Amygdala (tissue), 56 donors: ENCODE measurements at places on chromosomes 12 and 14.

DNA sequence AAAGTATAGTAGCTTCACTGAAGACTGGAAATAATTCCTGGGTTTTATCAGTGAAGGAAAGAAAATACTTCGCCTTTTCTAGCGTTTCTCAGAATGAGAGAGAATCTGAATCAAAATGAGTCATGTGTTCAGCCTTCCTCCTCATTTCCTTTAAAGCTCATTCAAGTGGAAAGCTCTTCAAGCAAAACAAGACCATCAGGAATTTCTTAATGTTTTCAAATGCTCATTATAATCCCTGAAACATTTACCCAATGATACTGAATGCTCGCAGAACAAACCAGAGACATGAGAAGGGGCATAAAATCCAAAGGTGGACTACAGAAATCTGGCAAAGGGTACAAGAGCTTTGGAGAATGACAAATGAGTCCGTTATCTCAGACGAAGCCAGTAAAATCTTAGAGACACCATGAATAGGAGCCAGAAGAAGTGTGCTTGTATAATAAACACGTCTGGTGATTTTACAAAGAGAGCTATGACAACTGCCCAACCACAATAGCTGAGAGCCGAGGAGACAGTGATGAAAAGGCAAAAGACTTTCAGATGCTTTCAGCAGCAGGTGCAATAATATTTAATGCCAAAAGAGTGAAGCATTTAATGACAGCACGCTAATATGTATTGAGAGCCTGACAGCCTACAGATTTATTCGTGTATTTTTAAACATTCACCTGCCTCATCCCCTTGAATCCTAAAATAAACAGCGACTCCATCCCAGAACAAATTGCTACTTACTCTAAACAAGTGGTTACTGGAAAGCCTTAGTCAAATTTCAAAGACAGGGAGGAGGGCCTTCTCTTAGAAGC lies 19.0 kb downstream of the SPRING1 start:
- no peak for DNase-seq

GRCh38 chr12:41439801-41440200 lies 251.7 kb downstream of the PDZRN4 start:
- DNase-seq, result no peak

DNA sequence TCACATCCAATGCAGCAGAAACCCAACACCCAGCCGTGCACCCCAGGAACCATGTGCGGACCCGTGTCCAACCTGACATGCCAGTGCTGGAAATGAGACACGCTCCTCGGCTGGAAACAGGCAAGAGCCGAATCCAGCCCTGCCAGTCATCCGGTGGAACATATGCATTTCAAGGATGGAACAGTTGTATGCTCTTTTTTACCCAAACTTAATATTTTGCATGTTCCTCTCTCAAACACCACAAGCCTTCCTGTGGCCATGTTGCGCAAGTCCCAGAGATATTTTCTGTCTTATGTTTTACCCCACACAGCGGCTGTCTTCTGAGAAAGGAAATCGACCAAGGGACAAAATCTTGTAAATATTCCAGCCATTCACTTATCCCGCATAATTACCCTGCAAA lies 196.9 kb downstream of the BCL11B start:
- DNase-seq, result no peak

DNA sequence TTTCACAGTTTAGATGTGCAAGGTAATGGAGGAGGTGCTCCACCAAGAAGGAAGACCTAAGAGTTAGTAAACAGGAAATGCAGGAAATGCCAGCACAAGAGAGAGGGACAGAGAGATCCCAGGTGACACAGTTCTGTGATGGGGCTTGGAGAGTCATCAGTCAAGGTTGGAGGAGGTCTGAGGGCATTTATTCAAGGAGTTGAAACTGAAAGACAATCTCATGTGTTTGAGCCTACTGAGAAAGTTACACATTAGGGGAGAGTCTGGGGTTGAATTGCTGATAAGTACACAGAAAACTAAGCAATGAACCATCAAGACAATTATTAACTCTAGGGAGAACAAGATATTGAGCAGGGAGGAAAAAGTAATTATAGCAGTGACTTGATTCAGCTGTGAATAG lies 138.5 kb downstream of the ANO6 start:
- no peak for DNase-seq

- no peak for DNase-seq
These were observed 114.8 kb upstream of the FUT8 start for GRCh38 chr14:65297744-65298143.

- no peak for DNase-seq
These were observed 181.4 kb upstream of the BMP4 start for GRCh38 chr14:54138024-54138353.

DNA sequence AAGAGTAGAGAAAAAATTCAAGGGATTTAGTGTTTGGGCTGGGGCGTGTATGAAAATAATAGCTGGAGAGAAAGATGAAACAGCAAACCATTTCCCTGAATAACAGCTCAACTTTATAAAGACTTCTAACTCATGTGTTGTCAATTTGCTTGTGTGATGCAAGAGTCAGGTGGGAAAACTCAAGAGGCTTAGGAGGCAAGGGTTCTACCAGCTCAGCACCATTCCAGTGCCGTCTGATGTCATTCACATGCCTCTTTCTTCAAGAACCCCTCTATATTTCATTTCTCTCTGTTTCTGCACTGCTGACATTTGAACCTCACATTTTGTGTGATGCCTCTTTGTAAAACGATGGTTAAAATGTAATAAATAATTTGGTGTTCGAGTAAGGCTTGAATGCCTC lies 192.2 kb downstream of the PRKD1 start:
- no peak for DNase-seq

DNA sequence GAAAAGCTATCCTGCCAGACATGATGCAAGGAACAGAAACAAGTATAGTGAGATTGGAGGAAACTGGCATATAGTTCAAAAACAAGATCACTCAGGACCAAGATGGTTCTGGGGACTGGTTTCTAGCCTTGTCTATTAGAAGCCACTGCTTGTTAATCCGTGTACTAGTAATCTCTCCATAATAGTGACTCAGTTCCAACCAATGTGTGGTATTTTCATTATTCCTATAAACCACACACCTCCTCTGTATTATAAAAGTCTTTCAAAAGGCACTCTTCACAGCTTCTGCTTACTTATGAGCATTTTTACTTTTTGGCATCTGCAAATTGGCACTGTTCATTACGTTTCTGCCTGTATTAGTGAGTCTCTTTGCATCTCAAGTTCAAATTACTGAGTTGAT lies 140.3 kb downstream of the SLC6A15 start:
- no peak for DNase-seq

DNA sequence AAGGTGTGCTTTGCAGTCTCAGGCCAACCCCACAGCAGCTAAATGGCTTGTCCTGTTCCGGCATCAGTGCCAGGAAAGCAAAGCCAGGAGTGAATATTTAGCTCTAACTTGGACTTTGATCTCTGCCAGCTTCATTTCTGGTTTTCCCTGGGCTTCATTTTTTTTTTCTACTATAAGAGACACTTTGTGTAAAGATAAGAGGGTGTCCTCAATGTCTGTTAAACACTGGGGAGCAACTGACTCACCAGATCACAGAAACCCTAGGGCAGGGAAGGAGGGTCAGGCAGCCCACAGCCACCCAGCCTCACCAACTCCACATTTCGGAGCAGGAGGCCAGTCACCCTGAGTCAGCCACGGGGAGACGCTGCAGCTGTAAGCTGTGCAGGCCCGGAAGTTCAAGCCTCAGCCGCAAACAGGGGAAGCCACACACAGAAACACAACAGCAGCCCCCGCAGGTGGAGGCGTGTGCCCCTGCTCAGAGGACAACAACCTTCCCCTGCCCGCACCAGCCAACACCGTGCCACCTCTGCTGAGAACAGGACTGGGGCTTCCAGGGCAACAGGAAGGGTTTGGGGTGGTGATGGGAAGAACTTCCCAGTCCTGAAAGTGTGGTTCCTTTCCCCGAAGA lies 6.3 kb downstream of the TNFRSF1A start:
- DNase-seq, result no peak

DNA sequence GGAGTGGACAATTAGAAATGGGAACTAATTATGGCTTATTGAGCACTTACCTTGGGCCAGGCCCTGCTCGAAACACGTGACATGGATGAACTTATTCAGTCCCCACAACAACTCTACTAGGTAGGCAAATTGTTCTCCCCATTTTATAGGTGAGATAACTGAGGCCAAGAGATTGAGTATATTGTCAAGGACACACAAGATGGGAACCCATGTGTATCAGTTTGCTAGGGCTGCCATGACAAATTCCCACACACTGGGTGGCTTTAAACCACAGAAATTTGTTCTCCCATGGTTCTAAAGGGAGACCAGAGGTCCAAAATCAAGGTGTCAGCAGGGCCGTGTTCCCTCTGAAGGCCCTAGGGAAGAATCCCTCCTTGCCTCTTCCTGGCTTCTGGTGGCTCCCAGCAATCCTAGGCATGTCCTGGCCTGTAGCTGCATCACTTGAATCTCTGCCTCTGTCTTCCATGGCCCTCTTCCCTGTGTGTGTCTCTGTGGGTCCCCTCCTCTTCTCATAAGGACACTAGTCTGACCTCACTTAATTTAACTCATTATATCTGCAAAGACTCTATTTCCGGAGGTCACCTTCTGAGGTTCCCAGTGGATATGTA lies 128.8 kb downstream of the CHST11 start:
- no peak for DNase-seq

DNA sequence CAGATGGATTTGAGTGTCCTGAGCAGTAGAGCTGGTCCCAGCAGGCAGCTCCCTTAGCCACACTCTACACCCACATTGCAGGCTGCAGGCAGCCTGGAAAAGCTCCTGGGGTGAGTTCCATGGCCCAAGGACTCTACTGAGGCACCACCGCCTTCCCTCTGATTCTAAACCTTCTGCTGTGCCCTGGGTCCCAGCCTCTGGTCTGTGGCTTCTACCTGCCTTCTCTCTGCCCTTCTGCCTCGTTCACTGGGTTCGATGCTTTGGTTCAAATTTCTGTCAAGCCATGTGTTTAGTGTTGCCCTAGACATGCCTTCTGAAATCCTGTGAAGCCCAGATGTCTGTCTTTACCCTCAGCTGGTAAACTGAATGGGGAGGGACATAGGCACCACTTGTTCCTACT lies 1.5 kb upstream of the FGF6 start:
- DNase-seq, result no peak

- DNase-seq, result peak; percentile 93
These were observed 96.2 kb downstream of the FIGNL2 start for GRCh38 chr12:51752234-51752889.

DNA sequence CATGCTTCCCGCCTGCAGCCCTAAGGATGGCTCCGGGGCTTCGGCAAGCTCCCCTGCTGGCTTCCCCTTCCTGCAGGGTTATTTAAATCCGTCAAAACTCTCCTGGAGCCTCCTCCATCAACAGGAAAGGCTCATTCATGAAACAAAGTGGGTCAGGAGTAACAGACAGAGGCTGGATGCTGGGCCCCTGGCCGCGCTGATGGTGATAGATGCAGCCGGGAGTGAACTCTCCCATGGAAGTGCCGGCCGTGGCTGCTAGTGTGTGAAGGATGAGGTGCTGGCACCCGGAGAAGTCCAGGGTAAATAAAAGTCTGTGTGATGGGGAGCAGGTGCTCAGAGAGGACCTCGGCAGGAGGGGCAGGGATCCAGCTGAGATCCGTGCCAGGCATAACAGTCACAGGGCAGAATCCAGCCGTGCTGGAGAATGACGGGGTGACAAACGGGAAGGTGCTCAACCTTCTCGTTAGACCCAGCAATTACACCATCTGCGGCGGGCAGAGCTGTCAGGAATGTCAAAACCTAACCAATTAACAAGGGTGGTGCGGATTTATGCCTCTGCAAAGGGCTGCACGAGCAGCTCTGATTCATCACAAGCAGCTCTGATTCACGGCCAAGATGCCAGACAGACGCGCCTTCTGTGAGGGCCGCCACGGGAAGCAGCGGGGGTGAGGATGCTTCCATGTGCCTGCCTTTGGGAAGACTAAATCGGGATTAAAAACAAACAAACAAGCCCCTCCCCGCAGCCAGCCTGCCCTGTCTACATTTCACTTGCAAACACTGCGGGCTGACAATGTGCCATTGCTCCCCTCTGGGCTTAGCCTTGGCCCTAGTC lies 55.6 kb downstream of the SYNE3 start:
- DNase-seq, result peak; percentile 70

GRCh38 chr12:68784015-68784414 lies 24.0 kb upstream of the MDM2 start:
- no peak for DNase-seq

DNA sequence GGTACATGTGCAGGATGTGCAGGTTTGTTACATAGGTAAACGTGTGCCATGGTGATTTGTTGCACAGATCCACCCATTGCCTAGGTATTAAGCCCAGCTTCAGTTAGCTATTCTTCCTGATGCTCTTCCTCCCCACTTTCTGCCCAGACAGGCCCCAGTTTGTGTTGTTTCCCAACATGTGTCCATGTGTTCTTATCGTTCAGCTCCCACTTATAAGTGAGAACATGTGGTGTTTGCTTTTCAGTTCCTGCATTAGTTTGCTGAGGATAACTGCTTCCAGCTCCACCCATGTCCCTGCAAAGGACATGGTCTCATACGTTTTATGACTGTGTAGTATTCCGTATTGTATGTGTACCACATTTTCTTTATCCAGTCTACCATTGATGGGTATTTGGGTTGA lies 251.7 kb upstream of the NOVA1 start:
- DNase-seq, result no peak

- no peak for DNase-seq
These were observed 17.0 kb downstream of the RIC8B start for GRCh38 chr12:106791531-106791930.

DNA sequence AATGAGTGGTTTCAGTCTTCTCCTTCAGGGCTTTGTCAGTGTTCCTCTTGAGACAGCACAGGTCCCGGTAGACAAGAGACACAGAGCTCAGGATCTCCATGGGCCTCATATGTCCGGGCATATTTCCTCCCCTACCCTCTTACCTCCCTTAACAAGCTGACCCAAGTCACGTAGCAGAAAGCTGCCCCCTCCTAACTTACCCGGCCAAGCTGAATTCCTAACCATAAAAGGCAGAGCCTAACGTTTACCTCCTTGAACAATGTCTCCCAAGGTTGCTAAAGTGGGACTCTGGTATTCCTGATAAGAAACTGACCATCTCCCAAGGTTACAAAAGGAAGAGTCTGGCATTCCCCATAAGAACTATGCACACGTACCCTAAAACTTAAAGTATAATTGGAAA lies 182.2 kb upstream of the USP15 start:
- no peak for DNase-seq

DNA sequence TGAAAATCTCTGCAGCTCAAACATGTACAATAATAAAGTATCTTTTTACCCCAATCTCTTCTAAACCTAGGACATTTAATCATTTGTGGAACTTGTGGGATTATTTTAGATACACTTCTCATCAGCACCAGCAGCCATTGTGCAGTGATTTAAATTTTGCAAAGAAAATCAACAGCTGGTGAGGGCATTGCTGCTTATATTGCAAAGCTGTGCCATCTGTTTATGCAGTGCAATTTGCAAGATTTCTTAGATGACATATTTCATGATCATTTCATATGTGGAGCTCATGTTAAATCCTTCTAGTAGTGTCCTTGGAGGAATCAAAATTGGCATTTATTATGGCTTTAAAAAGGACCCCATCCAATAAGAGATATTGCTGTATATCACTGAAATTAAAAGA lies 320.7 kb downstream of the BTG1 start:
- DNase-seq, result no peak

GRCh38 chr12:45483571-45483970 lies 245.9 kb upstream of the ARID2 start:
- DNase-seq, result no peak
